ENCODE measurements at places on chromosomes 2 and 18. TPM values are rescaled to one million over a fixed set of nuclear protein-coding genes. Genes with fewer than 3 reads are reported as not detected.

GRCh38 chr2:5250482-5250881 lies 441.7 kb upstream of the SOX11 start:
- H3K36me3 ChIP-seq, result no peaks in the 10 kb centered on the region
- no peaks in the 10 kb centered on the region for H3K4me1 ChIP-seq
- H3K27ac ChIP-seq, result no peak overlapping the region
- peak; percentile 81 for DNase-seq

GRCh38 chr2:117953231-117953630 lies 60.6 kb downstream of the CCDC93 start:
- H3K36me3 ChIP-seq, result peaks cover 87% of the 10 kb centered on the region
- no peaks in the 10 kb centered on the region for H3K27me3 ChIP-seq
- no peak for DNase-seq
- no peak overlapping the region for H3K4me3 ChIP-seq
- no peak overlapping the region for H3K27ac ChIP-seq
- peaks cover 8% of the 10 kb centered on the region for H3K4me1 ChIP-seq

GRCh38 chr18:1619507-1619906 lies 714.8 kb downstream of the ADCYAP1 start:
- H3K27ac ChIP-seq, result no peak overlapping the region
- no peaks in the 10 kb centered on the region for H3K4me1 ChIP-seq
- H3K27me3 ChIP-seq, result peaks cover 7% of the 10 kb centered on the region
- H3K4me3 ChIP-seq, result no peak overlapping the region

DNA sequence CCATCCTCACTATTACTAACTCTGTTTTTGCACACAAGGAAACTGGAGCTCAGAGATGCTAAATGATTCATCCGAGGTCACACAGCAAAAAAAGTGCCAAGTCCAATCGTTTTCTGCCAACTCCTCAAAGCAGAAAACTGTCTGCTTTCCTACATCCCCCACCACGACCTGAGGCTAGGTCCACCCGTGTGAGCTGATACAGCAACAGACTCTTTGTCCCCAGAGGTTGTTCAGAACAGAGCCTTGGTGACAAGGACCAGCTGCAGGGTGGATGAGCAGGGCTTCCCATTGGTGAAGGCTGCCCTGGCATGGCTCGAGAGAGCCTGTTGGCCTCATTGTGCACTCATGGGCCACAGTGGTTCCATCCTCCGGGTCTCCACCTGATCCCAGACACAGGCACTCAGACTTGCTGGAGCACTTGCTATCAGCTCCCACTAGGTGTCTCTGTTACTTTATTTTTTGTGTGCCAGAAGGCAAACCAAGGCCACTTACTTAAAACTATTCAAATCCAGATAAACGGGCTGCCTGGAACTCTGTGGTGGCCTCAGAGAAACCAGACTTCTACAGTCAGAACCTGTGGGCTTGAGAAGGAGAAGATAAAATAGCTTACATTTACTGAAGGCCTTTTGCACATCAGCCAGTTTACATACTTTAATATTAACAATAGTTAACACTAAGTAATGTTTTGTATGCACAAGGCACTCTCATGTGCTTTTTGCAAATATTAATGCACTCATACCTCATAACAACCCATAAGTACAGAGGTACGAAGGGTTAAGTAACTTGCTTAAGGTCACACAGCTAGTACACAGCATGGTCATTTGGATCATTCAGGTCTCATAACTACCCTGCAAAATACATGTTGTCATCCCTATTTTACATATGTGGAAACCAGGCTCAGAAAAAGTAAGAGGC lies 62.9 kb upstream of the CTIF start:
- peak; percentile 89 for DNase-seq
- no peak overlapping the region for H3K27ac ChIP-seq
- no peaks in the 10 kb centered on the region for H3K4me1 ChIP-seq
- no peak overlapping the region for H3K4me3 ChIP-seq
- no peaks in the 10 kb centered on the region for H3K27me3 ChIP-seq

- peaks cover 10% of the 10 kb centered on the region for H3K4me1 ChIP-seq
- H3K27me3 ChIP-seq, result peaks cover 10% of the 10 kb centered on the region
- no peaks in the 10 kb centered on the region for H3K36me3 ChIP-seq
- peak overlapping the region; percentile 84 for H3K4me3 ChIP-seq
These were observed 1.1 kb downstream of the GLI2 start for GRCh38 chr2:120736624-120737339.

INPP5D gene
- 0.66 TPM for total RNA-seq
